ENCODE measurements at places on chromosomes 7 and 10. TPM values are rescaled to one million over a fixed set of nuclear protein-coding genes. Genes with fewer than 3 reads are reported as not detected.

DNA sequence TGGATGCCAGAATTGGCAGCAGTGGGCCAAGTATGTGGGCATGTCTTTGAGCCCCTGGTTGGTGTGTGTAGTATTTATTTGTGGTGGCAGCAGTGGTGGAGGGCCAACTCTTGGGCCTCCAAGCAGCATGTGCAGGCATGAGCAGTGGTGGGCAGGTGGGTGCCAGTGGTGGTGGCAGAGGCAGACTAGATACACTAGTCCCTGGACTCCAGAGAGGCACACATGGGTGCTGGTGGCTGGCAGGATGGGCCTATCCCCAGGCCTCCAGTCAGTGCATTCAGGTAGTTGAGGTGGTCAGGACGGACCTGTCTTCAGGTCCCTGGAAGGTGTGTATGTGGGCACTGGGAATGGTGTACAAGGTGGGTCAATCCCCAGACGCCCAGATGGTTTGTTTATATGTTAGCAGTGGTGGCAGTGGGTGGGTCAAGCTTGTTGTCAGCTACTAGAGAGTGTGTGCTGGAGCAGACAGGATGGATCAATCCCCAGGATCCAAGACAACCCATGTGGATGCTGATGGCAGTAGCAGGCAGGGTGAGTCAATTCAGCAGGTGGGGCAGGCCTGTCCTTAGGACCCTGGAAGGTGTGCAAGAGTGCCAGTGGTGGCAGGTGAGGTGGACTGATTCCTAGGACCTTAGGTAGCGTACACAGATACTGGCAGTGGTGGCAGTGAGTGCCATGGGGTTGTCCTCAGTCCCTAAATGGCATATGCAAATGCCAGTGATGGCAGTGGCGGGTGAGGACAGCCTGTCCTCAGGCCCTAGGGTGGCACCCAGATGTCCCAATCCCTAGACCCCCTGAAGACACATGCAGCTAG, 294.3 kb downstream of the RPS24 start:
- H3K36me3 ChIP-seq, result no peaks in the 10 kb centered on the region
- H3K4me1 ChIP-seq, result no peaks in the 10 kb centered on the region
- H3K4me3 ChIP-seq, result no peak overlapping the region
- no peaks in the 10 kb centered on the region for H3K27me3 ChIP-seq
- no peak for DNase-seq

- H3K36me3 ChIP-seq, result no peaks in the 10 kb centered on the region
- H3K4me1 ChIP-seq, result no peaks in the 10 kb centered on the region
- no peaks in the 10 kb centered on the region for H3K27me3 ChIP-seq
- no peak within 1 kb of the TSS for H3K27ac ChIP-seq
- no peak within 1 kb of the TSS for H3K4me3 ChIP-seq
Observed at GRCh38 chr7:107803009-107803610, at the start of gene SLC26A3. Gene SLC26A3 (minus strand): TSS chr7:107803223. CDS start chr7:107794509, 8,714 bp downstream.

- peaks cover 85% of the 10 kb centered on the region for H3K27me3 ChIP-seq
- H3K36me3 ChIP-seq, result no peaks in the 10 kb centered on the region
- H3K27ac ChIP-seq, result no peak overlapping the region
- no peak overlapping the region for H3K4me3 ChIP-seq
- DNase-seq, result no peak
Observed at GRCh38 chr10:129966889-129967578, 3.0 kb upstream of the EBF3 start.

GRCh38 chr10:37124532-37124931, 866 bp upstream of the ANKRD30A start:
- no peaks in the 10 kb centered on the region for H3K36me3 ChIP-seq
- H3K27ac ChIP-seq, result no peak overlapping the region
- H3K4me3 ChIP-seq, result no peak overlapping the region
- DNase-seq, result no peak

DNA sequence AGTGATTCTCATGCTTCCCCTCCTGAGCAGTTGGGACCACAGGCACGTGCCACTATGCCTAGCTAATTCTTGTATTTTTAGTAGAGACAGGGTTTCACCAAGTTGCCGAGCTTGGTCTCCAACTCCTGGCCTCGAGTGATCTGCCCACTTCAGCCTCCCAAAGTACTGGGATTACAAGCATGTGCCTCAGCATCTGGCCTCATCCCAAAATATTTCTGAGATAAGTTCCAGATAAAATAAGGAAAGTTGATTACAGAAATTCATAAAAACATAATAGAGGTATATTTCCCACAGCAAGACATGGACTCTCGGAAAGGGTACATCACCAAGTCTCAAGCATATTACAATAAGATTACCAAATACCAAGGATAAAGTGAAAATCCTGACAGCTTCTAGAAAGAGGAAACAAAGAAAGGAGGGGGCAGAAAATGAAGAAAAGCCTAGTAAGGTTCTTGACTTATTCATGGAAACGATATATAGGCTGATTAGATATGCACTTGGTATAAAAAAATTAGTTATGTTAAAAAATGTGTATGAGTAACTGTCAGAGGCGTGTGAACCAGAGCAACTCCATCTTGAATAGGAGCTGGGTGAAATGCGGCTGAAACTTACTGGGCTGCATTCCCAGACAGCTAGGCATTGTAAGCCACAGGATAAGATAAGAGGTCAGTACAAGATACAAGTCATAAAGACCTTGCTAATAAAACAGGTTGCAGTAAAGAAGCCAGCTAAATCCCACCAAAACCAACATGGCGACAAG, 35.0 kb downstream of the IQUB start:
- no peak overlapping the region for H3K4me3 ChIP-seq
- peaks cover 4% of the 10 kb centered on the region for H3K27me3 ChIP-seq
- no peak overlapping the region for H3K27ac ChIP-seq
- DNase-seq, result no peak
- no peaks in the 10 kb centered on the region for H3K4me1 ChIP-seq

DNA sequence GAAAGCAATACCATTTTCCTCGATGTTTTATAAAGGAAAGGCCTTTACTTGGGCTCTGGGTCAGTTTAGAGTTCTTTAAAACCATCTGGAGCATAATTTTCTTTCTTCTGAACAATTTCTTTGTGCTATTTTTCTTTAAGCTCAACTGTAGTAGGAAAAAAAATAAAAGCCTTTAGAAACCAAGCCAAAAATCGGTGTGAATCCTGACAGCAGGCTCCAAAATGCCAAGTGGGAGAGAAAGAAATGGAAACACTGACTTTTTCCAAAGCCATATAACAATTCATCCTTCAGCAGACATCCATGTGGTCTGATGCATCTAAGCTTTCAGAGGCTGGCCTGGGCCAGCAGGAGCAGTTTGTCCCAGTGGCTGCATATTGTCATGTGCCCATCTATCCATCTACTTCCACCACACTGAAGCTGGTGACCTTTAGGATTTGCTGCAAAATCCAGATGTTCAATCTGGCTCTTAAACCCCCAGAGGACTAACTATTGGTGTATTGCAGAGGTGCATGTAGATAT, 23.0 kb upstream of the ITPRID1 start:
- H3K4me3 ChIP-seq, result no peak overlapping the region
- no peaks in the 10 kb centered on the region for H3K36me3 ChIP-seq

Gene UPK3B
- total RNA-seq, result 4.6 TPM

Gene SPDYE3
- not detected for total RNA-seq

Gene CCDC3
- total RNA-seq, result not detected

Gene SEMA3D
- 0.29 TPM for total RNA-seq

Gene TUBAL3
- total RNA-seq, result not detected

Gene ITGA8
- total RNA-seq, result 0.06 TPM

All from T-cell (primary cell).